ENCODE measurements at places on chromosomes 6 and 20.
A peak's percentile ranks its signal among the peaks of the same experiment; 100 is the strongest.

GRCh38 chr20:24915440-24915839, 33.6 kb upstream of the CST7 start:
- no peak for DNase-seq

GRCh38 chr6:50965495-50965894, 146.8 kb downstream of the TFAP2B start:
- DNase-seq: no peak

DNA sequence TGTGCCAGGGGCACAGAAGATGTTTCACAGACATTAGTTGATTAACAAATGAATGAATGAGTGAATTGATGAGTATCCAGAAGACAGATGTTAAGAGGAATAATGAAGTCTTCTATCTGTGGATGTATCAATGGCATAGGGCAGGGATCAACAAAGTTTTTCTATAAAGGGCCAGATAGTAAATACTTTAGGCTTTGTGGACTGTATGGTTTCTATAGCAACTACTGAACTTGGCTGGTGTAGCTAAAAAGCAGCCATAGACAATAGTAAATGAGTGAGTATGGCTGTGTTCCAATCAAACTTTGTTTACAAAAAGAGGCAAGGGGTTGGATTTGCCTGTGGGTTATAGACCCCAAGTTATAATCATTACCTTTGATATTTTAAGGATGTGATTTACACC, 144.0 kb downstream of the PRL start:
- DNase-seq: no peak

- peak; percentile 35 for DNase-seq
Measured at GRCh38 chr20:32829311-32830005, 9.7 kb downstream of the MAPRE1 start.

- DNase-seq: no peak
Measured at GRCh38 chr20:36975099-36975818, 23.8 kb upstream of the SAMHD1 start.

- no peak for DNase-seq
Measured at GRCh38 chr6:5099537-5099936, 14.4 kb downstream of the PPP1R3G start.

- DNase-seq: peak; percentile 84
Measured at GRCh38 chr6:16759181-16759645, 2.0 kb downstream of the ATXN1 start.

GRCh38 chr20:39298571-39299506, 336.7 kb downstream of the DHX35 start:
- DNase-seq: no peak

- peak; percentile 27 for DNase-seq
Measured at GRCh38 chr6:137697267-137697938, 169.7 kb upstream of the TNFAIP3 start.

DNA sequence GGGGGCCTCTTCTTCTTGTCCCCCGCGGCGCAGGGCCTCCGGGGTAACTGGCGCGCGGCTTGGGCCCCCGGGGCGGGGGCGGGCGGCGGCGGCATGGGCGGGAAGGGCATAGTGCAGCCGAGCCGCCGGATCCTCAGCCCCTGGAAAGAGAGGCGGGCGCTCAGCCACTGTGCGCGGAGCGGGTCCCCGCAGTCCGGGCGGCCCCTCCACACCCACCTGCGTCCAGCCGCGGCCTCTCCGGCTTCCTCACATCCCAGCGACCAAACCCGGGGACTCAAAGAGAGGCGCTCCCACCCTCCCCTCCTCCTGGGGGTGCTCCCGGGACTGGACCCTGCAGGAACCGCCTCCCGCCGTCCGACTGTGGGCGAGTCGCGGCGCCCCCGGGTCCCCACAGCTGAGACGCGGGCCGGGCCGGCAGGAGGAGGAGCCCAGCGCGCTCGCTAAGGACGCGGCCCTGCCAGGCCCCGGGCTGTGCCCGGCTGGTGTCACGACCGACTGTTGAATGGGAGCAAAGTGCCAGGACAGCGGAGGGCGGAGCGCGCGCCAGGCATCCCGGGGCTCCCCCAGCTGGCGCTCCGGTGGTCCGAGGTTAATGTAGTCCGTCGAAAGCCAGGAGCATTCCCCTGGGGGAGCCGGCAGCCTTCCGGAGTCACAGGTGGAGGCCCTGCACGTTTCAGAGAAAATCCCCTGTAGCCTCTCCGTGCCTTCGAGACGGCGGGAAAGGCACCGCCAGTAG, at the start of gene PRR18:
TSS of gene PRR18 (minus strand) at position 360 of the 736 bp plus-strand sequence. CDS start at position 110, 250 bp downstream.
- DNase-seq: peak; percentile 23

- DNase-seq: no peak
Measured at GRCh38 chr6:136337121-136337520, 47.5 kb upstream of the BCLAF1 start.

- DNase-seq: no peak
Measured at GRCh38 chr6:37653933-37654565, 43.6 kb downstream of the MDGA1 start.

DNA sequence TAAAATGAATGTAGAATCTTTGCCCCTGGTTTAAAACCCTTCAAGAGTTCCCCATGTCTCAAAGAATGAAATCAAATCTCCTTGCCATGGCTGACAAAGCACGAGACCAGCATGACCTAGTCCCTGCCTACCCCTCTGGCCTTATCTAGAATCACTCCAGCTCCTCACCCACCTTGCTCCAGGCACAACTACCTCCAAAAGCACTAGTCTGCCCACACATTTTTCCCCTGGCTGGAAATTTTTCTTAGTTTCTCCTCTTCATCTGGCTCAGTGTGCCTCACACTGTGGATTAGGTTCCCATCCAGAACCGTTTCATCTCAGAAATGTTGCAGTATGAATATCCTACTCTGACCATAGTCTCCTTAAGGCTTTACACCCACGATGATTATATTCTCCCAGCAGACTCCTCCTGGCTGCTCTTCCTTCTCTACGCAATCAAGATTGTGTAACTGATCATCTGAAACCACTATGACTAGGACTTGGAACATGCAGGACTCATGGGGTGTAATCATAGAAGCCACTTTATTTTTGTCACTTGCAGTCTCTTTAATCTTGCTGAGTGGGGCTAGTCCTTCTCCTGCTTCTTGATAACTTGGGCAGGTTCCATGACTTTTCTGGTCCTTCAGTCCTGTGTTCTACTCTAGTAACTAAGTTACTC, 7.8 kb upstream of the MRS2 start:
- no peak for DNase-seq

GRCh38 chr6:37487591-37488380, 11.9 kb downstream of the CCDC167 start:
- DNase-seq: no peak

DNA sequence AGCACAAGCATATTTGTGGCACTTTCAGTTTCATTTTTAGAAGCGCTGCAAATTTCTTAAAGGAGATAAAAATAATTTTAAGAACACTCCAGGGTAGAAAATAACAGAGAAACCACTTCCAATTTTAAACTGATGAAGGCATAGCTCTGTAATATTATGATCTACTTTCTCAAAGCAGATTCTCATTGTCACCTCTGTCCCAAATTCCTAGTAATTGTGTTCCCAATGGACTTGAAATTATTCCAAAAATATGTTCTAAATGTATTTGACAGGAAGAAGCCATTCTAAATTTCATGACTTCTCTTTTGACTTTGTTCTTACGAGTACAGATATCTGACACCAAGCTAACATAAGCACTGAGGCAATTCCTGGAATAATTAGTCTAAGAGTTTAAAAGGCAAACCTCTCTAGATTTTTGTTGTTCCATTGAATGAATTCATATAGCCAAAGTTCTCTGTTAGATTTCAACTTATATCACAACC, 140.2 kb upstream of the CARMIL1 start:
- peak; percentile 31 for DNase-seq

Measured in muscle of back (tissue), 13 donors.